Activated CD4-positive, alpha-beta T cell treated with anti-CD3 and anti-CD28 coated beads, Interleukin-2, amount 50 U/mL, for 48 hours (primary cell): ENCODE measurements at places on chromosomes 4 and X.

- DNase-seq: no peak
Observed at GRCh38 chr4:169313732-169314131, 43.0 kb upstream of the SH3RF1 start.

DNA sequence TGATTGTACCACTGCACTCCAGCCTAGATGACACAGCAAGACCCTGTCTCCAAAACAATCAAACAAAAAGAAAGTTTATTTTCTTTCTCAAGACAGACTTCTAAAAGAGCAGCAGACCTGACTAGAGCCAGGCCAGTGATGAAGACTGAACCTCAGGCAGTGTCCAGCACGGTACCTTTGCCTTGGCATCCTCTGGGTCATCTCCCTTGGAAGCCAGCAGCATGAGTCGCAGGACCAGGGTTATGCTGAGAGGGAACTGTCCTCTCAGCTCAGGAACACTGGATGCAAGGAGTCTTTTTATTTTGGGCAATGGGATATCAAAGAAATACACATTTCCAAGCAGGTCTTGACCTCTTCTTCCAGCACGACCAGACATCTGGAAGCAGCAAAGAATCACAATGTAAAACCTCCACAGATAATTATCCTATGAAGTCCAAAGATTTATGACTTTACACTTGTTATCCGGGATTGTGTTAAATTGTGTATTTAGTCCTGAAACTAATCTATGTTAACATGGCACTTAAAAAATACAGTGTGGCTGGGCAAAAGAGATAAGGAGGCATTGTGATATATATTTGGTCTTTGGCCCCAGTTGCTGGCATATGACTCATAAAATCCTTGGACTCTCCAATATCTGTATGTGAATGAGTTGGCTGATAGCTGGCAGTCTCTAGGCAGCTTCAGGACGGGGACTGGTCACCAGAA, 66.0 kb upstream of the DDX60 start:
- no peak for DNase-seq

DNA sequence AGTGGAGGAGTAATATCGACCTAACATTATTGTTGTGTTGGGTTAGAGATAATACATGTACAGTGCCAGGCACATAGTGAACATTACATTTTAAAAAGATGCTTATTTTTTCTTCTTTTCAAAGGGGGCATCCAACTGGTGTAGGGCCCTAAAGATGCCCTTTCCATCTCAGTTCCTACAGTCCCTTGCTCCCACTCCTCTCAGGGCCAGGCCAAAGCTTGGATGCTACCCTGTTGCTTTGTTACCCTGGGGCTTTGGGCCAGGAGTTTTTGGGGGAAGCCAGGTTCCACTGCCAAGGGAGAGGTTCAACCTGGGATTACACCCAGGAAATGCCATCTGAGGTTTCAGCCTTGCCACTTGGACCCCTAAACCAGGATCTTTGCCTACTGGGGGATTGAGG, 918 bp downstream of the IGSF1 start:
- DNase-seq: no peak

GRCh38 chr4:134628066-134628465, 426.5 kb upstream of the PABPC4L start:
- no peak for DNase-seq

- no peak for DNase-seq
Observed at GRCh38 chrX:154317391-154317995, 21.9 kb downstream of the TKTL1 start.

DNA sequence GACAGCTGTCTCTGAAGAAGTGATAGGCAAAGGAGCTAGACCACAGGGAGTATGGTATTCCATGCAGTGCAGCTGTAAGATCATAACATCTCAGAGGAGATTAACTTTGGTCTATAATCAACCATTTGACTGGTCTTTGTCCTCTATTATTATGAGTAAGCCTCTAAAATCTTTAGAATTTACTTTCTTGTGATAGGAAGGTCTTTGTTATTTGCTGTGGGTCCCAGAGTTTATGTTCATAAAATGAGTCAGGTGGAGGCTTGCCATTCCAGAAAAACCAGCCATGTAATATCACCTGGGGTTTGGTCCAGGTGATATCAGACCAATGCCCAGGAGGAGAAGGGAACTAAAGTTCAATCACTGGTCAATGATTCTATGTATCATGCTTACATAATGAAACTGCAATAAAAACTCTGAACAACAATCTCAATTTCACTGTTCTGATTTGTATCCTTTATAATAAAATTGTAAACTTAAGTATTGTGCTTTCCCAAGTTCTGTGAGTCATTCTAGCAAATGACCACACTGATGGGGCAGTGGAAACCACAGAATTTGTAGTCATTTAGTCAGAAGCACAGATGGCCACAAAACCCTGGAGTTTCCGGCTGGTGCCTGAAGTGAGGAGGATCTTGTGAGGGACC, 239.6 kb upstream of the TRAM1L1 start:
- no peak for DNase-seq

GRCh38 chr4:178632415-178632814, 1190.2 kb upstream of the AGA start:
- DNase-seq: no peak

DNA sequence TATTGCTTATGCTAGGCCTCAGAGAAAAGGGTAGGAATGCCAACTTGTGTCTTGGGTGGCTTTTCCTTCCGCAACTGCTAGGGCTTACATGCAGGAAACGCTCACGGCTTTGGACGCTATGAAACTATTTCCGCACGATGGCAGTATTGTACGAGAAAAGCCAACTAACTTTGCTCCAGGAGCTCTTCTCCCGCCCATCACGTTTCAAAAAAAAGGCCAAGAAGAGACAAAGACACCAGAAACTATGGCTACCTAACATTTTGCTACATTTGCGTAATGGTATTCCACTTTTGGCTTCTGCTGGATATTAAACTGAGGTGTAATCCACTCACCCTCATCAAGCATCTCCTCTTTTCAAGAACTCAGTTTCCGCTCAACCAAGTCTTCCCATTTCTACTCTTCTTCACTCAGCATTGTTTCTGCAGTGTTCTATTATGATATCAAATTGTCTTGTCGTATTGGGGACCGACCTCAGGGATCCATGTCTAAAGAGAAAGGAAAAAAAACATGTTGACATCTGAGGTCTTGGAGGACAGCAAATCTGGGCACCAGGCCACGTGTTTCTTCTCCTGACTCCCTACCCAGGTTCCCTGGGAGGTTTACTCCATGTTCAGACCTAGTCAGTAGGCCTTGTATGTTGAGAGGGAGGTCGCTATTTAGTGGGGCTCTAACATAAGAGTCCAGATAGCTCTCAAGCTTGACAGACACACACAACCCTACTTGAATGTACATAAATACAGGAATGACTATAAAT, 239.4 kb upstream of the STK26 start:
- DNase-seq: no peak

DNA sequence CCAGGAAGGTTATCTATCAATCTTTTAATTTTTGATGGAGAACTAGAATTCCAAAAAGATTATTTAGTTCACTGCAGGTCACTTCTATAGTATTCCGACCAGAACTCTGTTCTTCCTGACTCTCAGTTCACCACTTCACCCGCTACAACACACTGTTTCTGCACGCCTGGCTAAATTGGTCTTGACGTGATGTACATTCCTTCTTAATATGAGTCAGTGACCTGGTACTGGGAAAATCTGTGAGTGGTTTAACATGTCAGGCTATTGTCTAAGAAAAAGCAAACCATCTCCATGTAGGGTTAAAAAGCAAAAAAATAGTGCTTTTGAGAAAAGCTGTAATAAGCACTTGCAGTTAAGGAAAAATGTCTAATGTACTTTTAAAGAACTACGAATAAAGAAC, 120.4 kb downstream of the NDST3 start:
- no peak for DNase-seq

DNA sequence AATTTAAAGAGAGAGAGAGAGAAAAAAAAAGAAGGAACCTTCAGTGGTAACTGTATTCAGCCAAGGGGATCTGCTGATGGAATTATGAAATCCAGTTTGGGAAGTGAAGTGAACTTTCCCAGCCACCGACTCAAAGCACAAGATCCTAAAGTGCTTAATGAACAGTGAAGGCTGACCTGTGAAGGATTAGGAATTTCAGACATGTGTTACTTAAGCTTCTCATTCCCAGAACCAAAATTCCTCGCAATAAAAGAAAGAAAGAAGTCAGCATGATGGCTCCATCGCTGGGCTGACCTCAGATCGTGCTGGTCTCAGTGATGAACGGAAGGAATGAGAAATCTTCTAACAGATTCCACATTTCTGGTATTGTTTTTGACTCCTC, 135.2 kb downstream of the ARSF start:
- DNase-seq: no peak

DNA sequence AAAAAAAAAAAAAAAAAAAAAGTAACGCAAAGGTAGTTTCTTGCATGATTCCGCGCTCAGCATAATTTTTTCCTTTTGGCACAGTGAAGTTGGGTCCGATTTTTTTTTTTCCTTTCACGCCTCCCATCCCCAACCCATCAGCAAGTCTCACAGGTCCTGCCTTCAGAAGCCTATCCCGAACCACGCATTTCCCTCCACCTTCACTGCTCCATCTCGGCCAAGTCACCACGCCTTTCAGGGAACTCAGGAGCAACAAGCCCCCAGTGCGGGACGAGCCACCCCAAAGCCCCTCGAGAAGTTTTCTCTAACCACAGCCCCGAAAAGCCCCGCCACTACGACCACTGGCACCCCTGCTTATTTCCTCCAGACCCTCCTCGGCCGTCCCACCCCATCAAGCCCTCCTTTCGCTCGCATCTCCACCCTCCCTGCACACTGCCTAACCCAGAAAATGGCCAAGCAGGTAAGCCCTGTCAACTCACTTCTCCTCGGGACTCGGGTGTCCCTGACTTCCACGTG, 1.0 kb downstream of the SLBP start:
- no peak for DNase-seq

DNA sequence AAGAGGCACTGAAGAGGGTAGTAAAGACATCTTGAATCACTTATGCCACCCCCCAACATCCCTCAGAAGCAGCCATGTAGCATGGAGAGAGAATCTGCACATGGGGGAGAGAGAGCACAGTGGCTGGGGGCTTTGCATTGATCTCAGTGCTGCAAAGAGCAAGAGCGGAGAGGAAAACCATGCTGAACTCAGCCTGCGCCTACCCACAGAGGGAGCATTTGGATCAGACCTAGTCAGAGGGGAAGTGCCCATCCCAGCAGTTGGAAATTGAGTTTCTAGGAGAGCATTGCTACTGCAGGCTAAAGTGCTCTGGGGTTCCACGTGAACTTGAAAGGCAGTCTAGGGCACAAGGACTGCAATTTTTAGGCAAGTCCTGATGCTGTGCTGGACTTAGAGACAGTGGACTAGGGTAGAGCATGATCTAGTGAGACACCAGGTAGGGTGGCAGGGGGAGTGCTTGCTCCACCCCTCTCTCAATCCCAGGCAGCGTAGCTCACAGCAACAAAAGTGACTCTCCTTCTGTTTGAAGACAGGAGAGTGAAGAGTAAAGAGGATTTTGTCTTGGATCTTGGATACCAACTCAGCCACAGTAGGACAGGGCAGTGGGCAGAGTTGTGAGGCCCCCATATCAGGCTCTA, 9.0 kb upstream of the PROM1 start:
- DNase-seq: no peak

DNA sequence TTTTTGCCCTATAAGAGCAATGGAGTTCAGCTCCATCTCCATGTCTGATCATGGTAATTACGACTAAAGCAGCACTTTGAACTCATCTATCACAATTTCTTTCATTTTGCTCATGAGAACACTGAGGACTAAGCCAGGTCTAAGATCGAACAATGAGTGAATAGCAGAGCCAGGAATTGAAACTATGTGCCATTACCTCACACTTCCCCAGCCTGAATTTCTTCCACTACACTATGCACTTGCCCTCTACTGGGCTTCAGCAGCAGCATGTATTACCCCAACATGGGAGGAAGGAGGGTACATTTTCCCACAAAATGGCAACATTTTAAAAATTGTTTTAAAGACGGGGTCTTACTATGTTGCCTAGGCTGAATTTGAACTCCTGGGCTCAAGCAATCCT, 274.7 kb upstream of the FGF13 start:
- DNase-seq: no peak

DNA sequence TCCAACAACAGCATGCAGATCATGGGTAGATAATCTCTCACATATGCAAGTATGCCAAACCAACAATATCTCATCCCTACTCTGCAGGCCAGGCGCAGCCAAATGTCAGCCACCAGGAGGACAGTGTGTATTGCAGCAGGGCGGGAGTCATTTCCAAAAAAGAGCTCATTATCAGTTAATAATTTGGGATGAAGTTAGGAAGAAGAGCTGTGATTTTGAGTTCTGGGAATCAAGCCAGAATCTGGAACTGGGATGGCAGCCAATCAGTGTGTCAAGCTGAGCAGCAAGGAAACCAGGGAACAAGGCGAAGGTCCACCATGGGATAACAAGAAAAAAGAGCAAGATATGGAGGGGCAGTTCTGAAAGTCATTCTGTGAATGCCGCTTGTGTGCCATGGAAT, 88.2 kb upstream of the CAMK2D start:
- no peak for DNase-seq

DNA sequence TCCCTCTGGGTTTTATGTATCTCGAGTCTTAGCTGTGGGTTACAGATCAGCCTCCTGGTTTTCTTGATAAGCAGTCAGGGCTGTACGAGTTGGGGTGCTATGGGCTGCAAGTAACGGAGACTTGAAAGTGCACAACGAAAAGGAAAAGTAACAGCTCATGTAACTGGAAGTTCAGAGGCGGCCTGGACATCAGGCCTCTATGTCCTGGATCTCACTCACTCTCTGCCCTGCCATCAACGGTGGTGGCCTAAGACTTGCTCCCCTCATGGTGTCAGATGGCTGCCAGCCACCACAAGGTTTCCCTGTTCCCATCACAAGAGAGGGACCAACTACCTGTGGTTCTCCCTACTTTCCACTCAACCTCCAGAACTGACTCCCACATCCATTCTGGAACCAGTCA, 4.8 kb downstream of the PPP2R2C start:
- no peak for DNase-seq

DNA sequence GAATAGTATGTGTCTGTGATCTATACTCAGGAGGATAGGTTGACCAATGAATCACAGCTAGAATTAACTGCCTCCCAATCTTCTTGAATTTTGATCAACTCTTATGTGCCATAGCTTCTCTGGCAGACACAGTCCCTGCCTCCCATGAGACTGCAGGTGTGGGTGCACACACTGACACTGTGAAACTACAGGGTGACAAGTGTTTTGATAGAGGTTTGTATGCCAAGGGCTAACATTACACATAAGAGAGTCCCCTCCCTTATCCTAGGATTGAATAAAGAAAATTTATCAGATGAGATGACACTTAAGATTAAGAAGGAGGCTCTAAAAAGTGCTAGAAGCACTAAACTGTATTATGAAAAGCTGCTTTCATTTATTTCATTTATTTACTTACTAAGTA, 218.4 kb upstream of the BMP3 start:
- DNase-seq: no peak
